ENCODE measurements at places on chromosomes 12 and 14.

DNA sequence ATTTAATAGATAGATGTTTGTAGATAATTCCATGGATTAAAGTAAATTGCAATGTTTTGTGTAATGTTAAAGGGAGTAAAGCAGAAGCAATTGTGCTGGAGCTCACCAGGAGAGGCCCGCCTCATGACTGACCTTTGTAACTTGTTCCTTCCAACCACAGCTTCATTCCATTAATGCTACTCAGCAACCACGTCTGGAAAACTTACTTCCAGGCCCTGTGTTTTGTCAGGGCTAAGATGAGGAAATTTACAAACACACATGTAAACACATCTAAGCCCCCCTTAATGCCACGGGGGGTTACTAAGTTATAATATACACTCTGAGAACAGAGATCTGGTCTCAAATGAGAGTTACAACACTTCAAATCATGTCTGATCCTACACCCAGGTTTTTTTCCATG lies 12.4 kb downstream of the LUM start:
- no peak for DNase-seq

GRCh38 chr12:51381226-51382079 lies 9.8 kb downstream of the GALNT6 start:
- DNase-seq: no peak

DNA sequence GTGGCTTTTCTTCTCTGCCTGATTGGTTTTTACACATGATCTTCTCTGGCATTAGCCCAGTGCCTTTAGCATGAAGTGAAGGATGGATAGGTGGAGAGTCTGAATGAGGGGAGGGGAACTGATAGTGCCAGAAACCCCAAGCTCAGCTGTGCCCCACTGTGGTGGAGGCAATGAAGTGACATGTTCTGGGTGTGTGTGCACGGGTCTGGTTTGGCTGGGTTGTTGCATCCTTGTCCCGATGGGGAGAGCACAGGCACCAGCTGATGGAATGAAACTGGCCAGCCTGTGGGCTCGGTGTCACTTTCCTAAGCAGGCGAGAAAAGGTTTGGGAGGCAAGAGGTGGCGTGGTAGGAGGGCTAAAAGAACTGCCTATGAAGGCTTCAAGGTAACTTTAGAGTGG lies 65.3 kb downstream of the CACNA1C start:
- no peak for DNase-seq

DNA sequence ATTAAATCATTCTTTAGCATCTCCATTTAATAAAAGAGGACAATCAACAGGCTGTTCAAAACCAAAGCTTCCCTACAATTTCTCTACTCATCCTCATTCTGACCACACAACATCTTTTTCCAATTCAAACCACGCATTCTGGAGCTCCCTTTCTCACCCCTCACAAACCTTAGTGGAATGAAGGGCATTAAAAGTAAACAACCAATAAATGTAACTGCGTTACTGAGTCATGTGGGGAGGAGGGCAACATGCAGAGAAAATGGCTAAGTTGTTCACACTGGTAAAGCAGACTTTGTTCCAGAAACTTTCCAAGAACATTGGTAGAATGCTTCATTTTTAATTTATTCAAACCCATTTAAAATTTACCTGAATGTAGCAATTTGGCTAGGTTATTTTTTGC lies 19.6 kb downstream of the SOX5 start:
- DNase-seq: no peak

GRCh38 chr12:85179680-85180270 lies 100.2 kb upstream of the ALX1 start:
- no peak for DNase-seq

GRCh38 chr14:71521238-71522135 lies 410.7 kb upstream of the RGS6 start:
- no peak for DNase-seq

- DNase-seq: no peak
Measured at GRCh38 chr14:49950275-49951228, 57.7 kb downstream of the ARF6 start.

GRCh38 chr12:102356690-102357089 lies 123.7 kb downstream of the IGF1 start:
- no peak for DNase-seq

- no peak for DNase-seq
Measured at GRCh38 chr14:90513161-90514014, 116.6 kb downstream of the CALM1 start.

DNA sequence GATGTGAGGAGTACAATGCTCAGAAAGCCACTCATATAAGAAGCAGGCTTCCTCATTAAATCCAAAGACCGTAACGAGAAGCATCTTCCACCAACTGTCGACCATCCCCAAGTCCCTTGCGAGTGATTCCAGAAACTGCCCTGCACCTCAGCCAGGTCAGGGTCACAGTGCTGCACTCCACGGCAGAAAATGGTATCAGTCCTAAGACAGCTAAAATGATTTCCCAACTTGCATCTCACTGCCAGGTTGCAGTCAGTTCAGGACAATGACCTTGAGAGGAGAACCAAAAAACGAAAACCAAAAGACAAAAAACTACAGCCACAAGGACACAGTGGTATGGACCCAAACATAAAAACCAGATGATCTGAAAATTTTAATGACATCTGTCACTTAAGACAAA lies 20.6 kb downstream of the SBNO1 start:
- DNase-seq: no peak

GRCh38 chr12:77477907-77478533 lies 352.7 kb upstream of the NAV3 start:
- DNase-seq: no peak

DNA sequence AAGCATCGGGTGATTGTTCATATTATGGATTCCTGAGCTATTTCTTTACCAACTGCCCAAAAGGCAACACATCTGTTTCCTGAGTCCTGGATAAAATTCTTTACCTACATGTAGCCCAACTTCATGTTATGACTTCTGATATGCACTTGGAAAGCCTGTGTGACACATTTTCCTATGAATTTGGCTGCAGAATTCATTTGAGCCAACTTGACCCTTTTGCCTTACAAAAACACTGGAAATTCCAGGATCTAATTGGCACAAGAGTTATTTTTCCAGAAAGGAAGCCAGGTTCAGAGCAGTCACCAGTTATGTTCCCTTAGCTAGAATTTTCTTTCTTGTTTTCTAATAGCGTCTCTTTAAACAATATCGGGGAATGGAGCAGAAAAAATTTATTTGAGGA lies 202.5 kb upstream of the LRIG3 start:
- no peak for DNase-seq

- no peak for DNase-seq
Measured at GRCh38 chr14:75109877-75110276, 17.0 kb downstream of the NEK9 start.

- DNase-seq: no peak
Measured at GRCh38 chr12:76942267-76942666, 63.4 kb upstream of the CSRP2 start.

DNA sequence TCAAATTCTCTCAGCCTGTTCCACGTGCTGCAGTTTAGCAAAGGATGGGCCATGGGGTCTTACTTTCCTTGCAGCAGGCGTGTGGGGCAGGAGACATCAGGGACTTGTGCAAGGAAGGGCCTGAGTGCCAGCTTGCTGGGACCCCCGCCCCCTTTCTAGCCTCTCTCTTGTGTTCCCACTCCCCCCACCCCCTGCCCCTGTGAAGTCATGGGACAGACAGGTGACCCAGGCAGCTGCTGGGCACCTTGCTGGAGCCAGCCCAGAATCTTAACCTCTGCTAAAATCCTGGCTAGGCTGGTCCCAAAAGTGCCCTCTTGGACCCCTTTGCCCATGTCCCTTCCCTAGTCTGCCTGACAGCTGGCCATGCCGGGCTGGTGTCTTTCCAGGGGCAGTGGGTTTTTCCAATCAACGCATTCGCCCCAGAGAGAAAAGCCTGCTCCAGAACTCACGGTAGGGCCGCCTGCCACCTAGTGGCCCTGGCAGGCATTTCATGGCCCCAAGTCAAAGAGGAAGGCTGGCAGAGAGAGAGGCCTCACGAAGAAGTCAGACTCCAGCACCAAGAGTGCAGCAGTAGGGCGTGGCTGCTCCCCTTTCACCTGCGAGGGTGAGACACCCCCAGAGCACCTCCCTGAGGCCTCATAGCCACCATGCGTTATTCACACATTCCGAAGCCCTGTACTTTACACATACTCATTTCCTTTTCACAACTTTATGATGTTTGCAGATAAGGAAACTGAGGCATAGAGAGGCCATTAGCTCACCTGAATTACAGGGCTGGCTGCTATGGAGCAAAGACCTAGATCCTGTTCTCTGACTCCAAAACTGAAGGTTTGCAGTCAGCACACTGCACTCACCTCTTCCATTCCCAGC lies 67.4 kb downstream of the LGMN start:
- DNase-seq: peak; percentile 42

DNA sequence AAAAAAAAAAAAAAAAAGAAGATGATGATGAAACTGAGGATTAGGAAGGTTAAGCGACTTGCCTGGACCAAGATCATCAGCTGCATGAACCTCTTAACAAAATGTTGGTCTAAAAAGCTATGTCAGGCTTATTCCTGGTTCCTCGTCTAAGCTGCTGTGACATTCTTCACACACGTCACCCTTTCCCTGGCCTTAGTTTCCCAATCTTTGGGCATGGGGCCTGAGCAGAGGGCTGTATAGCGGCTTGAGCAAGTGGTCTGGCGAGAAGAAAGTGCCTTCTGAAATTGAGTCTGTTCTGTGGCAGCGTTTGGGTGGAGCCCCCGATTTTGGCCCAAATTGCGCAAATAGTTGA lies 58.7 kb upstream of the CCND2 start:
- DNase-seq: no peak

DNA sequence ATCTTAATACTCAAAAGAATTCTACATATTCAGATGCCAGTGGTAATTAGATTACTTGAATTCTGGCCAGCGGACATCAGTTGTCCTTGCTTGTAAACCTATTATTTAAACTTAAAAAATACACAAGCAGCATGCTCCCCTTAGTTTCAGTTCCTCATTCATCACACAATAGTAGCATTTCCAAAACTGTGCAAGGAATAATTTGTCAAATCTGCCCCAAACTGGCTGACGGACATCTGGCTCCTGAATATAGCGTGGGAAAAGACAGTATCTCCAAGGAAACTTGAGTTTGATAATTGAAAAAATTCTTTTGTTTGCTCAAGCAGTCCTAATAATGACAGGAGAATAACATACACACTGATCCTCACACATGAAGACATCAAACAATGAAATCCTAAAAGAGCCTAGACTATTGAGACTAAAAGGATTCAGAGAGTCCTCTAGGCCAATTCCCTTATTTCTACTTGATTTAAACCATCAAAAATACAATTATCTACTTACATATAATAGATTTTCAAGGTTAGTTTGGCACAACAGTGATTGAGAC lies 90.4 kb downstream of the KIF21A start:
- DNase-seq: no peak

DNA sequence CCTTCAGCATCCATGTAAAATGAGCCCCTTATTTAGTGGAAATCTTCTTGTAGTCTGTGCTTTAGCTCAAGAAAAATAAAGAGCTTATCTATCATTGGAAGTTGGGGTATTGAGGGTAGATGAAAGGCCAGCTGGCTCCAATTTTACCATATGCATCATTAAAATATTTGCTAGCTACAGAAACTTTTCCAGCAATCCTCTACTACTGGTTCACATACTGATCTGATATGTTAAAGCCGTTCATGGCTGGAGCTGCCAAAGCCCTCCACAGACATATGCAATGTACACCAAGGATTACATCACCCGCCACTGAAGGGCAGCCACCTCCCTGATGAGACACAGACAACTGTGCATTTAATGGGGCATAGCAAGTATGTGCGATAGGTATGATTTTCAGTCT lies 1205.3 kb downstream of the GALC start:
- no peak for DNase-seq

- no peak for DNase-seq
Measured at GRCh38 chr14:49934646-49935045, 41.8 kb downstream of the ARF6 start.

GRCh38 chr14:37253905-37254304 lies 56.2 kb downstream of the MIPOL1 start:
- DNase-seq: no peak

- DNase-seq: no peak
Measured at GRCh38 chr14:37888234-37888633, 292.8 kb downstream of the TTC6 start.

DNA sequence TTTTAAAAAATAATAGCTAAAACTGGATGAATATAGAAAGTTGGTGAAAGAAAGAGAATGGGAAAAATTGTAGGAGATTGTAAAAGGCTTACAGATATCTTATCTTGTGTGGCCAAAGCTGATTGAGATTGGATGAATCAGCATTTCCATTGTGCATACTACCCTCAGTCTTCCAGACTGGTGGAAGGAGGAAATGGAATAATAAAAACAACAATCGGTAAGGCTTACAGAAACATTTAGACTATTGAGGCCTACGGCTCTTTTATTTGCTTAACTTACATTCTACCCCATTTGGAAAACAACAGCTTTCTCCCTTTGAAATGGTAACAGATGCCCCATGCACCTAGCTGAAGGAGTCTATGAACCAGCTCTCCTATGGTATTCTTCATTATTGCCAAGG lies 129.8 kb downstream of the PTPRB start:
- DNase-seq: no peak

- no peak for DNase-seq
Measured at GRCh38 chr14:74733221-74733620, 20.3 kb downstream of the FCF1 start.

GRCh38 chr12:117169548-117169947 lies 20.7 kb downstream of the FBXO21 start:
- no peak for DNase-seq

DNA sequence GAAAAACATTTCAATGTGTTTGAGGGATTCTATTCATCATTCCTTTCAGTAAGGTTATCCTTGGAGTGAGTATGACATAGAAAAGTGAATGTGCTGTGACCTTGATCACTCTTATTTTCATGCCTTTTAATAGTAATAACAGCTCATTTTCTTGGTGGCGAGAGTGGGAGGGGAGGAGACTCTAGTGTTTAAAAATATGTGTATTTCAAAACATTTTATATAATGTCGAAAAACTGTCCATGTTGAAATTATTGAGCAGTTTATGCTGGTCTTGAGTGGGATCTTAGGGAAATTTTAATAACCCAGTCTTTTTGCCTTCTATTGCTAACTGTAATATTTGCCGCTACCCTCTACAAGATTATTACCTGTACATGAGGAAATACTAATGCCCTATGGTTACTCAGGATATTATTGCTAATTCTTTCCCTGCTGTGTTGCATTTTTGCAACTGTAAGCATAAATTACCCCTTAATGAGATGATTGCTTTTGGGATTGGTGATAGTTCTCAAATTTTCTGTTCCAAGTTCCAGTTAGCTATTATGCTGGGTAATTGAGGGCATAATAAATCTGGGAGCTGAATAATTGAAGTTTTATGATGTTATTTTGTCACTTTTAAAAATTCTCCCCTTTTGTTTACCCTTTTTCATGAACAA lies 21.9 kb downstream of the ATF7IP start:
- DNase-seq: no peak

- DNase-seq: no peak
Measured at GRCh38 chr12:3976351-3976938, 103.2 kb upstream of the PARP11 start.

- DNase-seq: no peak
Measured at GRCh38 chr12:62771828-62772227, 163.1 kb downstream of the PPM1H start.

All from T-helper 17 cell (primary cell).